ENCODE measurements at places on chromosomes 16 and 17. TPM values are rescaled to one million over a fixed set of nuclear protein-coding genes. Genes with fewer than 3 reads are reported as not detected.

Gene DUS2
- total RNA-seq = 4.5 TPM

Gene UNC45B
- total RNA-seq = 131 TPM

DNA sequence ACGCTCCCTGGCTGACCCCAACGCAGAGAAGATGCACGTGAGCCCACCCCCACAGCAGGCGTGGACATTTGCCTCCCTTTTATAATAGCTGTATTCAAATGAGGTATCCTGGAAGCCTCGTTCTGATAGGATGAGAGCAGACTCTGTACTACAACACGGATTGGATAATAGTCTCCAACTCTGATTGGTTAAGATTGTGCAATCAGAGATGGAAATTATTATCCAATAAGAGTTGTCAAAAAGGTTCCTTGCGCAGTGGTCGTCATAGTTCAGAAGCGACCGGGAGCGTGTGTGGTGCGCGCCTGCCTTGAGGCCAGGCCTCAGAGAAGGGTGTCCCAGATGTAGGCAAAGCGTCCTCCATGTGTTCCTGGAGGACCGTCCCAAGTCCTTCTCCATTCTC, 104.6 kb downstream of the USP22 start:
- no peak for DNase-seq

- DNase-seq = no peak
These were observed 20.5 kb upstream of the SDR42E2 start for GRCh38 chr16:22141767-22142166.

Gene CCDC154
- total RNA-seq = not detected

- DNase-seq = no peak
These were observed 52.5 kb upstream of the ALDH3A1 start for GRCh38 chr17:19800571-19800970.

Gene RNF157
- total RNA-seq = 9.5 TPM

DNA sequence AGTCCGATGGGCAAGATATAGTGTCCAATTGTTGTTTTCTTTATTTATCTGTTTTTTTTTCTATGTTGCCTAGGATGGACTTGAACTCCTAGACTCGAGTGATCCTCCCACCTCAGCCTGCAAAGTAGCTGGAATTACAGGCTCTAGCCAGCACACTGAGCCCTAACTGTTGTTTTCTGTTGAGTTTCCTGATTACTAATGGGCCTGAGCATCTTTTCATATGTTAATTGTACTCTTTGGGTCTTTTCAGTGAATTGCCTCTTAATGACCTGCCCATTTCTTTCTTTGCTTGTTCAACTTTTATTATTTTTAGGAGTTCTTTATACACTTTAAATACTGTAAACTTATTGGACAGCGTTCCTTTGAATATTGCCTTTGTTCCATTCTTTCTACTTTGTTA, 213.0 kb downstream of the HS3ST3B1 start:
- no peak for DNase-seq

Gene RHBDL1
- 1.3 TPM for total RNA-seq

GRCh38 chr16:8283195-8283594, 307.1 kb downstream of the TMEM114 start:
- DNase-seq = no peak

Gene PRCD
- total RNA-seq = 3.5 TPM

Measured in right atrium auricular region (tissue), 2 donors.